ENCODE measurements at places on chromosomes 5 and 9.

DNA sequence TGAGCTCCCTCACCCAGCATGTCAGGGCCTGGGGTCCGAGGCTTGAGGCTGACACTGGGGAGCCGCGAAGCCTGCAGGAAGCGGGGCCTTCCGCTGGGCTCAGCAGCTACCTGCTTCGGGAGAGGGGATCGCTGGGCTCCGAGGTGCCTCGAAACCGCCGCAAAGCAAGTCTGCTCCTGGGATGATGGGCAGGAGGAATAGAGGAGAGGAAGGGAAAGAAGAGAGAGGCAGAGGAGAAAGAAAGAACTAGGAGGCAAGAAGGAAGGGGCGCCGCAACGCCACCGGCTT lies 1.5 kb upstream of the PRDM12 start:
- DNase-seq = no peak

GRCh38 chr5:169753795-169754194 lies 116.7 kb downstream of the DOCK2 start:
- DNase-seq = no peak

- no peak for DNase-seq
Observed at GRCh38 chr5:154984946-154985516, 28.5 kb upstream of the KIF4B start.

DNA sequence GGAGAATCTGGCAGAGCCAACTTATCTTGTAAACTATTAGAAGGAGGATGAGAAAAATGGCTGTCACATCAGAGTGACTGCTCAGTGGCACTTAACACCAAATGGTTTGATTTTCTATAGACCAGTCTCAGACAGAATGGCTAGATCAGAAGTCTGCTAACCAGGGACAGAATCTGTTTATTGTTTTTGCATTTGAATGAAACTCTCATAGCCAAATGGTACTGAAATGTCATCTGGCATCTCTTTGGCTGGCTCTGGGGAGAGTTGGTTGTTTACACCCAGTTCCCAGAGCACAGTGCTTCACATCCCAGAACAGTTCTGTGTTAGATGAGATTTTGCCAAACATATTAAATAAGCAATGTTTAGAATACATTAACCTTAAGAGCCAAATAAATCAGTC lies 106.6 kb upstream of the HMHB1 start:
- DNase-seq = no peak

DNA sequence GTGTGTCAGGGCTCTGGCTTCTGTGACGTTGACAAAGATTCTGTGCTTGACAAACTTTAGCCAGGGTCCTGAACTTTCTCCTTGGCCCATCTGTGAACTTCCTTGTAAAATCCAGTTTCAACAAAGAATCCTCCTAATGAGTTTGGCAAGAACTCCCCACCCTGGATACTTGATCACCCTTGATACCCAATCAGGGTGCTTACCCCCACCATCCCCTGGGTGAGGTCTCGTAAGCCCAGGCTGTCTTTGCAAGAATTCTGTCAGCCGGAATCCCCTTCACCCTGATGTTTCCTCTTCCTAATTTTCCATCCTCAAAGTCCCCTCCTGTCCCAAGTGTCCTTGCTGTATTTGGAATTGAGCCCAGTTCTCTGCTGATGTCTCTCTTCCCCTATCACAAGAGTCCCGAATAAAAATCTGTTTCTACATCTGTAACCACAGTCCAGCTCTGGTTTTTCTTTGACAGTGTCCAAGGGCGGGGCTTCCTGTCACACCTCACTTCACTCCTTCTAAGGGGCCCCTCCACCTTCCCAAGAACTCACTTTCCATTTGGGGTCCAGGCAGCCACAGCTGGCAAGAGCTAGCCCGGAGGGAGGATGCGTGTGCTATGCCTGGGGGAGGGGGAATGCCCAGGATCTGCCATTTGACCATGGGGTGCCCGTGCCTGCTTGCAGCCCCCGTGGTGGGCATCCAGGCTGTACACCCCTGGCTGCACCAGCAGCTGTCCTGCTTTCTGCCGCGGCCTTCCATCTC lies 2.7 kb upstream of the CARD19 start:
- peak; percentile 83 for DNase-seq

DNA sequence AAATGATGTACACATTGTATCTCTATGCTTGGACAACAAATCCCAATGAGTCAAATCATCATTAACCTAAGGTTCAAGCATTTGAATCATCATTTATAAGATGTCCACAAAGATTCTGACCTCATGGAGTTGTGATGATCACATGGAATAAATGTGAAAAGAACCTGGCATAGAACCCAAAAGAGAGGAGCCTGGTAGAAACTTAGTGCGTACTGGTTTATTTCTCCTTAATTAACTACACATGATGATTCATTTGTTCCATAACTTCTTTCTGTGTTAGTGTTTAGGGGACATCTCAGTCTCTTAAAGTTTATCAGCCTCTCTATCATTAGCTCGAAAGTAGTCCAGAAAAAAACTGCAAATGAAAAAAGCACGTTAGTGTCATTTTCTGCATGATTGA lies 411.6 kb downstream of the BRINP1 start:
- DNase-seq = no peak

- DNase-seq = no peak
Observed at GRCh38 chr9:117126871-117127270, 288.0 kb downstream of the ASTN2 start.

DNA sequence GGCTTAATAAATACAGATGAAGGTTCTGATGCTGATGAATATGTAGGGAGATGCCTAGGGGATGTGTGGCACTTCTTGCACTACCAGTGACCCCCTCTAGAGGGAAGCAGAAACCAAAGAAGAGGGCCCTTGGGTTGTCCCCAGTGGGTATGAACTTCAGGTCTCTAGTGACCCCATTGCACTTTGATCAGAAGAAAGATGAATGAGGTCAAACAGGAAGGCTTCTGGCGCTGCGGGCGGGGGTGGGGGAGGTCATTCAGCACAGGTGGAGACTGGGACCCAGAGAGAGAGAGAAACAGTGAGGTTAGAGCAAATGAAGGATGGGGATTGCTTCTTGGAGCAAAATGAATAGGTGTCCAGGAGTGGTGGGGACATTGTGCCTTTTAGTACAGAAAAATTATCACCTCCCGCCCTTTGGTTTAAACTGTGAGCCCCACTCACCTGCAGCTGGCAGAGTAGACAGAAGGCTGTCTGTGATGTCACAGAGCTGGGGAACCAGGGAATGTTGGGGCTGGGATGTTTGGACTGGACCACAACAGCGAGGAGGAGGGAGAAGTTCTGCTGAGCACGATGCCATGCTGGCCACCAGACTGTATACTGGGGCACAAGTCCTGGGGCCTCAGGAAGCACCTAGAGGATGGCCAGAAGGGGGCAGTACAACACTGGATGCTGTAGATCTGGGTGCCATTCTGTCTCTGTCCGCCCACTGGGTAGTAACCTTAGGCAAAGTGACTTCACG lies at the start of gene TEX48:
Gene TEX48, minus strand, starts transcription at position 599 of the 739 bp plus-strand sequence. CDS start 10,469 bp downstream, outside the sequence.
- DNase-seq = peak; percentile 36

- DNase-seq = no peak
Observed at GRCh38 chr5:107835096-107835495, 164.4 kb upstream of the EFNA5 start.

Data from muscle of back (tissue), 13 donors.